ENCODE measurements at places on chromosomes 3 and 15.
A peak's percentile ranks its signal among the peaks of the same experiment; 100 is the strongest.

GRCh38 chr15:48392356-48392755 is 61.1 kb downstream of the DUT start:
- no peak for DNase-seq

DNA sequence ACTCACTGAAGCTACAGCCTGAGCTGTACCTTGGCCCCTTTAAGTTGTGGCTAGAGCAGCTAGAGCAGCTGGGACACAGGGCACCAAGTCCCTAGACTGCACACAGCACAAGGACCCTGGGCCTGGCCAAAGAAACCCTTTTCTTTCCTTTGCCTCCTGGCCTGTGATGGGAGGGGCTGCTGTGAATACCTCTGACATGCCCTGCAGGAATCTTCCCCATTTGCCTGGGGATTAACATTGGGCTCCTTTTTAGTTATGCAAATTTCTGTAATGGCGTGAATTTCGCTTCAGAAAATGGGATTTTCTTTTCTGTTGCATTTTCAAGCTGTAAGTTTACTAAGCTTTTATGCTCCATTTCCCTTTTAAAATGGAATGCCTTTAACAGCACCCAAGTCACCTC is 611.2 kb upstream of the ARPP21 start:
- DNase-seq = no peak

DNA sequence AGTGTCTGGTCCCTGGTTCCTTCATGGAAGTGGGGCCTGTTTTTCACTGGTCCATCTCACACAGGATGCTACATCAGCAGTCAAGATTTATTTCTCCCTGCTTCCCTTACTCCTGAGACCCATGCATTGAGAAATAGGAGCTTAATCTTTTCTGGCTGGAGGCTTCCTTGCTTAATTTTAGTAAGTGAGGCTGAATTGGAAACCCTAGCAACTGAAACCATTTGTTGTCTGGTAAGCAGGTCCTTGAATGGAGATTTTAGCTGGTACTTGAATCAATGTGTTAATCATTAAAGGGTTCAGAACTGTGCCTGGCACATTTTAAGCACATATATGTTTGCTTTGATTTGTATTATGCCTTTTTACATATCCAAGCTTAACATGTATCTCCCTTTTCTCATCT is 20.2 kb upstream of the MEF2A start:
- no peak for DNase-seq

GRCh38 chr15:58475573-58476524 is 44.1 kb downstream of the LIPC start:
- peak; percentile 96 for DNase-seq

DNA sequence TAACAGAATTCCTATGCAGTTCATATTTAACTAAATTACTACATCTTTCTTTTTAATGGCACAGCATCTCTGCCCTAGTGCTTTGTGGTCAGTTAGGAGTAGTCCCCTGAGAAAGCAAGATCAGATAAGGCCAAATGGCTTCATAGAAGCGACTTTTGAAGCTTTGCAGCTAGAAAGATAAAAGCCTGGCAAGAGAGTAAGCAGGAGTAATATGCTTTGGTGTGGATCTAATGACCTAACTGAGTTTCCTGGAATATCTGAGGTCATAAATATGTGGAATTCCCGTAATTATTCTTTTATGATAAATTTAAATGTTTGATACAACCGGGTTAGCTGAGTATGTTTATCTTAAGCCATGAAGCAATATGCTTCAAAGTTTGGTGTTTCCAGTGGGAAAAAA is 374.9 kb upstream of the LRRC3B start:
- no peak for DNase-seq

DNA sequence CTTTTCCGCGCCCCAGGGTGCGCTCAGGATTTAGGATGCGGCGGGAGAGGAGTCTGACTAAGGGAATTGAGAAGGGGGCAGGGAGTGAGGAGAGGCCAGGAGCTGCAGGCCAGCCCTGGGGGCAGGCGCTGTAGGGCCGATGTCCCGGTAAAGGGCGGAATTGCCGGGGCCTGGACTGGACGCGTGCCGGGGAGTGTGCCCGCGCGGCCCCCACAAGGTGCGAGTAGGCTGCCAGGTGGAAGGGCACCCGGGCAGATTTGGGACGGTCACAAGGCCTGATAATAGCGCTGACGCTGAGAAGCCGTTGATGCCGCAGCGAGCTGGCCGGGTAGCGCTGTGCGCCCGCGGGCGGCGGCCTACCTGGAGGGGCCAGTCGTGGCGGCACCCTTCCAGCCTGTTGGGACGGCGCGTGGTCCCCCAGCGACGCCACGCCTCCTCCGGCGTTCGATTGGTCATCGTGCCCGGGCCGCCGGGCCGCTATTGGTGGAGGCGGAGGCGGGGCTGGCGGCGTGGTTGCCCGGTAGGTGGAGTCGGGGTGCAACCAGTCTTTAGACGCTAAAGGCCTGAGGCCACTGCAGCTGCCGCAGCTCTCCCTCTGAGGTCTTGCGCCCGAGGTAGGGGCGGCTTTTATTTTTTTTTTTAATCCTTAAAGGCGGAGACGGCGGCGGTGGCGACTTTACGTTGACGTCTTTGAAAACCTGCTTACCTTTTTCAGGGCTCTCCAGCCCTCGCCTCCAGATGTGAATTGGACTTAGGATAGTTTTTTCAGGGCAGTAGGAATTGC is 903 bp downstream of the SLC25A38 start:
- no peak for DNase-seq

GRCh38 chr3:30871720-30872119 is 22.7 kb downstream of the GADL1 start:
- no peak for DNase-seq

- DNase-seq = no peak
These were observed 314.1 kb upstream of the IL12A start for GRCh38 chr3:159674583-159674982.

GRCh38 chr15:23467110-23467600 is 20.1 kb upstream of the GOLGA6L2 start:
- peak; percentile 15 for DNase-seq

- DNase-seq = peak; percentile 91
These were observed 33.8 kb upstream of the GREM1 start for GRCh38 chr15:32683906-32684584.

- no peak for DNase-seq
These were observed 313.9 kb upstream of the NR2E3 start for GRCh38 chr15:71496336-71496955.

DNA sequence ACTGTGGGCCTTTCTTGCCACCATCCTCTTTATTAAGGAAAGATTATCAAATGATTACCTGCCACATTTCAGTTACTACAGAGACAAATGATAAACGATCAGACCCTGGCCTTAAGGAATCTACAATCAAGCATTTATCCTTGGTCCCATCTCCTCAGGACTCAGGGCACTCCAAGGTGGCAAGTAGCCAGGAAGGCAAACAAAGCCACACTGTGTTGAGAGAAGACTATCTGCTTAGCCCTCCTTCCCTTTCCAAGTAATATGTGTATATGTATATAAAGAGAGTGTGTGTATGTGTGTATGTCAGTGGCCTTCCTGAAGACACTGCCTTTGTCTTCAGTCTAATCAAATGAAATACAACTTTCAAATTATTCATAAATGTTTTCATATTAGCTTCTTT is 490.1 kb upstream of the ATP11B start:
- no peak for DNase-seq

DNA sequence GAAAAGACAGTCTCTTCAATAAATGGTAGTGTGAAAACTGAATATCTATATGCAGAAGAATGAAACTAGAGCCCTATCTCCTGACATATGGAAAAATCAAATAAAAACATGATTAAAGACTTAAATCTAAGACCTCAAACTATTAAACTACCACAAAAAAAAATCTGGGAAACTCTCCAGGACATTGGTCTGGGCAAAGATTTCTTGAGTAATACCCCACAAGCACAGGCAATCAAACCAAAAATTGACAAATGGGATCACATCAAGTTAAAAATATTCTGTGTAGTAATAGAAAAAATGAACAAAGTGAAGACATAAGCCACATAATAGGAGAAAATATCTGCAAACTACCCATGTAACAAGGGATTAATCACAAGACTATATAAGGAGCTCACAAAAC is 286.4 kb downstream of the TBC1D5 start:
- no peak for DNase-seq

GRCh38 chr3:51642462-51642861 is 28.6 kb upstream of the TEX264 start:
- no peak for DNase-seq

- DNase-seq = no peak
These were observed 11.3 kb upstream of the LIMD1 start for GRCh38 chr3:45583021-45583851.

GRCh38 chr3:194112120-194113106 is 23.5 kb upstream of the HES1 start:
- DNase-seq = peak; percentile 99

- no peak for DNase-seq
These were observed 639 bp downstream of the SPICE1 start for GRCh38 chr3:113514265-113514769.

DNA sequence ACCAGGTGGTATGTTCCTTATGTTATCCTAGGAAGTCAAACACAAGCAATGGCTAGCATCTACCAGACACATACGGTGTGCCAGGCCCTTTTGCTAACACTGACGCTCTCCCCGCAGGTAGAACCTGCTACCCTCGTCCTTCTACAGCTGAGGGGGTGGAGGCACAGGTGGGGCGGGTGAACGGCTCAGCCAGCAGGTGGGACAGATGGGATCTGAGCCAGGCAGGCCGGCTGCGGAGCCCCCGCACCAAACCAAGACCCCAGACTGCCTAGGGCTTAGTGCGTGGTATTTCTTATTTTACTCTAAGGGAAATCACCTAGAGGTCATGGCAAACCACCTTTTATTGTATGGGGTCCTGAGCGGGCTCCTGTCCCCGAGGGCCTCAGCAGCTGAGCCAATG is 53.9 kb upstream of the PCSK6 start:
- no peak for DNase-seq

DNA sequence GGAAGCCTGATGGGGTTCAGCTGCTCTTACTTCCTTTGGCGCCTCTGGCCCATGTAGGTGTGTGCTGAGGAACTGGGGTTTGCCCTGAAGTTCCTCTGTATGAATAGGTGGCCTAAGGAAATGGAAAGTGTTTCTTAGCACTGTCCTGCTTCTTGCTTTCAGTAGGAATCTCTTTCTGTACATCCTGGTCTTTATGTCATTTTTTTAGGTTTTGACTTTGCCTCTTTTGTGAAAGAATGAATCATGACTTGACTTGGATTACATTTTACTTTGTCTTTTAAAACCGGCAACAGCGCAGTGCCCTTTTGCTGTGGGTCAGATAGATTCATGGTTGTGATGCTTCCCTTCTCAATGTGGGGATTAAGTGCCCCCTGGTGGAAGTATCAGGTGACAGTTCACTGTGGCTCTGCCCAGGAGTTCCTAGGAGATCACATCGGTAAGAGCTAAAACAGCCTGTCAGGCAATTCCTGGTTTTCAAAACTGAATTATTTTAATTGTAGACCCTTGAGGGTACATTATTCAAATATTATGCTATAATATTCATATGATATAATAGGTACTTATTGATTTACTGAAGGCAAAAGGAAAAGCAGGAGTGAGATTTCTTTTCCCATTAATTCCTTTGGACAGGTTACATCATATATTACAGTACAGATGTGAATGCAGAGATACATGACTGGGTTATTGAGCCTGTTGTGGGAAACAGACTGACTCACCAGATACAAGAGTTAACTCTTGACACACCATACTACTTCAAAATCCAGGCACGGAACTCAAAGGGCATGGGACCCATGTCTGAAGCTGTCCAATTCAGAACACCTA is 95.4 kb downstream of the HCN4 start:
- no peak for DNase-seq

GRCh38 chr3:184239221-184239620 is 9.5 kb downstream of the ALG3 start:
- DNase-seq = no peak

DNA sequence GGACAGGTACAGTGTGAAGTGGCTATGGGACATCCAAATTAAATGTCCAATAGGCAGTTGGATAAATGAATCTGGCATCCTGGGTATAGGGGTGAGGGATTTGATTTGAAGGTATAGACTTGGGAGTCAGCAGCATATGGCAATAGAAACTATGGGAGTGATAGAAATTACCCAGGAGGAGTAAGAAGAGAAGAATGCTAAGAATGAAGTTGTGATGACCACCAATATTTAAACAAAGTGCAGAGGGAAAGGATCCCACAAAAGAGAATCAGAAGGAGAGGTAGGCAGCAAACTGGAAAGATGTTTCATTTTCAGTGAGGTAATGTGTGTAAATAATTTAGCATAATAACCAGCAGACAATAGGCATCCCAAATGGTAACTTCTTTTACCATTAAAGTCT is 13.8 kb upstream of the MSL2 start:
- no peak for DNase-seq

- no peak for DNase-seq
These were observed 37.3 kb upstream of the CMTM8 start for GRCh38 chr3:32200992-32201758.
